NCI-H460 (cell line): ENCODE measurements at places on chromosomes 4 and X. TPM values are rescaled to one million over a fixed set of nuclear protein-coding genes. Genes with fewer than 3 reads are reported as not detected.

Gene HOPX
- 224 and 235 TPM in 2 replicates for total RNA-seq

Gene PAGE5
- total RNA-seq, result not detected in 2 replicates

Gene BEX2
- total RNA-seq, result 33.3 and 41.1 TPM in 2 replicates

Gene HS3ST1
- total RNA-seq, result 0.54 and 4.6 TPM in 2 replicates

Gene UGT2B15
- total RNA-seq, result not detected in 2 replicates

Gene SYTL4
- total RNA-seq, result 7.4 and 9.7 TPM in 2 replicates

Gene RAB41
- not detected in 2 replicates for total RNA-seq

Gene SYNPO2
- 1.2 and 1.4 TPM in 2 replicates for total RNA-seq

Gene BBS12
- total RNA-seq, result 3.8 and 4.4 TPM in 2 replicates

Gene RRH
- not detected in 2 replicates for total RNA-seq

Gene KLHL15
- total RNA-seq, result 18.1 and 19.3 TPM in 2 replicates

Gene MOB1B
- total RNA-seq, result 7.0 and 9.2 TPM in 2 replicates

Gene RBMXL3
- total RNA-seq, result not detected in 2 replicates

Gene PAGE1
- total RNA-seq, result not detected in 2 replicates

Gene MTMR1
- 19.8 and 19.9 TPM in 2 replicates for total RNA-seq

Gene GPR119
- not detected in 2 replicates for total RNA-seq

Gene BMP3
- not detected in 2 replicates for total RNA-seq

Gene AIMP1
- 38.3 and 49.5 TPM in 2 replicates for total RNA-seq

Gene MAGEB1
- not detected in 2 replicates for total RNA-seq

Gene ZNF182
- total RNA-seq, result 4.4 and 6.6 TPM in 2 replicates

Gene GRIA3
- not detected in 2 replicates for total RNA-seq

Gene NAT8L
- total RNA-seq, result 7.1 and 7.7 TPM in 2 replicates

Gene PAK3
- total RNA-seq, result 57.4 and 73.3 TPM in 2 replicates

Gene USP17L13
- not detected in 2 replicates for total RNA-seq

Gene F11
- total RNA-seq, result not detected in 2 replicates

Gene OGT
- total RNA-seq, result 274 and 379 TPM in 2 replicates

Gene DGKK
- total RNA-seq, result not detected in 2 replicates

Gene MAOA
- total RNA-seq, result 17.6 and 18.2 TPM in 2 replicates

Gene GSX2
- not detected in 2 replicates for total RNA-seq

Gene MAPK10
- 0.10 and 0.32 TPM in 2 replicates for total RNA-seq

Gene UNC5C
- 0.02 TPM in 1 of 2 replicates, not detected in the other for total RNA-seq

Gene SGCB
- 12.1 and 12.4 TPM in 2 replicates for total RNA-seq

Gene DOK7
- total RNA-seq, result 0.05 and 0.14 TPM in 2 replicates

Gene POLN
- 0.50 and 0.75 TPM in 2 replicates for total RNA-seq

Gene CPLX1
- 0.10 and 0.61 TPM in 2 replicates for total RNA-seq

Gene KLHL5
- 46.2 and 55.1 TPM in 2 replicates for total RNA-seq
